ENCODE measurements at places on chromosomes 3 and 15. TPM values are rescaled to one million over a fixed set of nuclear protein-coding genes. Genes with fewer than 3 reads are reported as not detected.

KNG1 gene
- not detected for total RNA-seq

TRMT10C gene
- 5.3 TPM for total RNA-seq

GCSAM gene
- not detected for total RNA-seq

CFAP100 gene
- total RNA-seq, result not detected

MUC13 gene
- total RNA-seq, result not detected

CHDH gene
- under 0.01 TPM for total RNA-seq

CLDN16 gene
- total RNA-seq, result not detected

PRSS50 gene
- not detected for total RNA-seq

UPK1B gene
- not detected for total RNA-seq

RPS27L gene
- total RNA-seq, result 625 TPM

SNTN gene
- not detected for total RNA-seq

TUSC7 gene
- not detected for total RNA-seq

P2RY13 gene
- total RNA-seq, result not detected

HIGD2B gene
- not detected for total RNA-seq

OIP5 gene
- not detected for total RNA-seq

NR1I2 gene
- not detected for total RNA-seq

MYL3 gene
- 0.08 TPM for total RNA-seq

ITIH1 gene
- total RNA-seq, result not detected

SCAANT1 gene
- not detected for total RNA-seq

PAK6 gene
- total RNA-seq, result not detected

AADAC gene
- 1.8 TPM for total RNA-seq

ZDHHC3 gene
- 46.6 TPM for total RNA-seq

BCL6 gene
- 29.0 TPM for total RNA-seq

MEGF11 gene
- not detected for total RNA-seq

LYZL4 gene
- 0.23 TPM for total RNA-seq

SIDT1 gene
- not detected for total RNA-seq

STAC gene
- 17.5 TPM for total RNA-seq

Measured in smooth muscle cell of the coronary artery (primary cell).